Posterior vena cava (tissue), 2 donors: ENCODE measurements at places on chromosomes 16 and 17. TPM values are rescaled to one million over a fixed set of nuclear protein-coding genes. Genes with fewer than 3 reads are reported as not detected.

GRCh38 chr17:44416558-44417289, 27.3 kb upstream of the ITGA2B start:
- DNase-seq: no peak

- no peak for DNase-seq
These were observed 23.0 kb upstream of the TNS4 start for GRCh38 chr17:40524243-40524965.

DNA sequence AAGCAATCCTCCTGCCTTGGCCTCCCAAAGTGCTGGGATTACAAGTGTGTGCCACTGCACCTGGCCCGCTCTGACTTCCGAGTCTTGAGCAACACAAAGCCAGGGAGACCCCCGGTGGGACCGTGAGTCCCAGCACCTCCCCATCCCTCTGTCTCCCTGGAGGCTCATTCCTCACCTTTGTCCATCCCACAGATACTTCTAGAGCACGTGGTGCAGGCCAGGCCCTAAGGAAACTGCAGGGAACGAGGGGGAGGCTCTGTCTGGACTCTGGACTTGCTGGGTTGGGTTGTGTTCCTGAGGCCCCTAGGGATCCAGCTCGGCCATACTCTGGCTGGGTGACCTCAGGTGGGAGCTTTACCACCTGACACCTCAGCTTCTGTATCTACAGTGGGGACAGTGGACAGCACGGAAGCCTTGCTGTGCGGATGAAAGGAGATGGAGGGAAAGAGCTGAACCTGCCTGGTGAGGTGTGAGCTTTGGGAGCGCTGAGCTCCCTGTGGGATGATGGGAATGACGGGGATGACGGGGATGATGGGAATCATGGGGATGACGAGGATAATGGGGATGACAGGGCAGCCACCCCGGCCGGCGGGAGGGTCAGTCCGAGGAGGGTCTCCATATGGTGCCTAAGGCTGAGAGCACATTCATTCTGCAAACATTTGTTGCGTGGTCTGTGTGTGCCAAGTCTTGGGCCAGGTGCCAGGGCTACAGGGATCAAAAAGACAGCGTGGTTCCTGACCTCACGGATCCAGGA, 26.6 kb downstream of the C16orf74 start:
- no peak for DNase-seq

GRCh38 chr16:83648347-83648746, 159.4 kb upstream of the HSBP1 start:
- DNase-seq: no peak

GRCh38 chr17:69066482-69066881, 5.8 kb upstream of the ABCA9 start:
- no peak for DNase-seq

DNA sequence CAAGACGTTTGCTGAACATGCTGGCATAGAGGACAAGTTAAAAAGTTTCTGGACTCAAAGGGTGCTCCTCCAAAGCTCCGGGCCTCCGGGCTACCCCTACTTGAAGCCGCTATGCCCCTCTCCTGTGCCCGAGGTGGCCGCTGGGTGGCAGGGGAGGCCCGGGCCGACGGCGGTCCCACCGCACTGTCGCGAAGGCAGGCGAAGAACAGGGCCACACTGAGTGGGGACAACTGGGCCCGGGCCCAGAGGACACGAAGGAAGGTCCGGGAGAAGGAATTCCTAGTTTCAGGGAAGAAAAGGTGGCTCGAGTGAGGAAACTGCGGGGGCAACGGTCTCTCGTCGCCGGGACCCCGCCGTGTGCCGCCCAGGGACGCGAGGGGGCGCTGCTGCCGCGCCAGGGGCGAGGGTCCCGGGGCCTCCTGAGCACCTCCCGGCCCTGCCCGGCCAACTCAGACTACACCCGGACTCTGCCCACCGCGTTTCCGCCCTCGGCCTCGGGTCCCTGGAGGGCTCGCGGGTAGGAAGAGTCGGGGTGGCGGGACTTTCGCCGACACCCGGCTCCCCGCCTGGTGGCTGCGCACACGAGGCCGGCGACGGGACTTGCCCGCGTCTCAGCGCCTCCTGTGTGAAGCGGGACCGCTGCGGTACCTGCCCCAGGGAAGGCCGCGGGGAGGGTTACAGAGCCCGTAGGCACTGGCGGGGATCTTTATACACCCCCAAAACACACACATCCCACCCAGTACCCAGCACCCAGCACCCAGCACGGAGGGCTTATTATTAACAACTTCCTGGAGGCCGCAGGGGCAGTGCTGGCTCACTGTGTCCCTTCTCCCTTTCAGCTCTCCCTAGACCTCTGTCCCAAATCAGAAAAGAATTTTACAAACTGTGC, 772 bp upstream of the CHCT1 start:
- DNase-seq: peak; percentile 92

- peak; percentile 79 for DNase-seq
These were observed 1.8 kb downstream of the KIF1C start for GRCh38 chr17:4999430-5000093.

- no peak for DNase-seq
These were observed 5.1 kb upstream of the VPS4A start for GRCh38 chr16:69306031-69306430.

DNA sequence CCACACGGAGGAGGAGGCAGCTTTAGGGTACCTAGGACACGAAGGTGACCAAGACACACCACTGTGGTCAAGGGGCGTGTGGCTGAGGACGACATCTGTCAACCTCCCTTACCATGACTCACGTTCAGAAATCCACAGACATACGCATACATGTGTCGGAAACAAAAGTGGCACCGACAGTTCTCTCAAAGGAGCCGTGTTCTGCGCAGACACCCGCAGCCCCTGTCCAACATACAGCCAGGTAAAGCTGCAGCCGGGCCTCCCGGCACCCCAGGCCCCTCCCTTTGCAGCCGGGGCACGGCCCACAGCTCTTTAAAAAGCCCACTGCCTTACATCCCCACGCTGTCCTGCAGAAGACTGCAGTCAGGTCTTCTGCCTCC, 40.5 kb upstream of the KLHDC4 start:
- no peak for DNase-seq

GRCh38 chr17:78899361-78900260, 3.4 kb downstream of the CEP295NL start:
- no peak for DNase-seq

- DNase-seq: no peak
These were observed 62.9 kb upstream of the AMZ2 start for GRCh38 chr17:68184816-68185436.

DNA sequence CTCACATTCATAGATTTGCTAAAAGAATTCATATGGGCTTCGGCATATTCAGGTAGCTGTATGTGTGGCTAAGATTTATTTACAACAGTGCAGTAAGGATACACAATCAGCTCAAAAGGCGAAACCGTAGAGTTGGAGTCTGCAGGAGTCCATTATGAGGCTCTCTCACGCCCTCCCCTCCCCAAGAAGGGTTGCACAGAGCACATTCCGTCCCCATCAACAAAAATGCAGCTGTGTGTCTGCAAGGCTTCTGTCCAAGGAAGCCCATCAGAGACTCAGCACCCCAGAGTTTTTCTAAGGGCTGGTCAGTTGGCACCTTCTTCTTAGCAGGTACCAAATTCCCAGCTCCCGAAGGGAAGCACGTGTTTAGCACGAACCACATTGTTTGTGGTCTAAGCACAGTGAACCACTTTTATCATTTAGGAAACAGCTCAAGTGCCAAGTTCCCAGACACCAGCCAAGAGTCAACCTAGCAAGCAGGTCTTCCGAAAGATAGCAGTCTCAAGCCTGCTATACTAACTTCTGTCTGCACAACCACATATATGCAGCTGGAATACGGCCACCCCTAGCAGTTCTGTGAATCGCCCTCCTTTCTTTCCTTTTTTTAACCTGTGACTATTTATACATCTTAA, 28.5 kb upstream of the MEAK7 start:
- DNase-seq: no peak

DNA sequence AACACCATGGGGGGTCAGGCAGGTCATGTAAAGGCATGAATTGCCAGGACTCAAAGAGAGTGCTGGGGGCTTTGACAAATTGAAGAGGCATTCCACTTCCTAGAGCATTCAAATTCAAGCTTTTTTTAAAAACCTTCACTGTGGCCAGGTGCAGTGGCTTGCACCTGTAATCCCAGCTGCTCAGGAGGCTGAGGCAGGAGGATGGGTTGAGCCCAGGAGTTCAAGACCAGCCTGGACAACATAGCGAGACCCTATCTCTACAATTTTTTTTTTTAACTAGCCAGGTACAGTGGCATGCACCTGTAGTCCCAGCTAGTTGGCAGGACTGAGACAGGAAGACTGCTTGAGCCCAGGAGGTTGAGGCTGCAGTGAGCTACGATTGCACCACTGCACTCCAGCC, 17.2 kb downstream of the ABCC12 start:
- peak; percentile 26 for DNase-seq

DNA sequence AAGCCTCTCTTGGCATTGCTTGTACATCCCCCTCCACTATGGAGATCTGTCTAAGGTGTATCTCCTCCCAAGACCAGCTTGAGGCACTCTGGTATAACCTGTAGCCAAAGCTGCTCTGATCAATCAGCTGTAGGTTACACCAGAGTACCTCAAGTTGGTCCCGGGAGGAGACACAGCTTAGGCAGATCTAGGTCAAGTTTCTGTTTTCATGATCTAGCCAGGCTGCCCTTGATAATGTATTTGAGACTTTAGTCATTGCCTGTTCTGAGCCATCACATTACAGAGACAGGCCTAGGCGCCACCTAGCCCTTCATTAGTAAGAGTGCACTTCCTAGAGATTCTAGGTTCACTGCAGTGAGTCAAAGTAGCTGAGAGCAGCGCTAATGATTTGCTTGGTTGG, 31.4 kb downstream of the ASGR1 start:
- DNase-seq: peak; percentile 38

- peak; percentile 50 for DNase-seq
These were observed 194.1 kb upstream of the GSE1 start for GRCh38 chr16:85418978-85419491.

- no peak for DNase-seq
These were observed 87.4 kb downstream of the RAP1GAP2 start for GRCh38 chr17:2883544-2884213.

- peak; percentile 88 for DNase-seq
These were observed 652 bp upstream of the SLC25A19 start for GRCh38 chr17:75289832-75290337.

- no peak for DNase-seq
These were observed 1.0 kb upstream of the ATP2C2 start for GRCh38 chr16:84367297-84367680.

DNA sequence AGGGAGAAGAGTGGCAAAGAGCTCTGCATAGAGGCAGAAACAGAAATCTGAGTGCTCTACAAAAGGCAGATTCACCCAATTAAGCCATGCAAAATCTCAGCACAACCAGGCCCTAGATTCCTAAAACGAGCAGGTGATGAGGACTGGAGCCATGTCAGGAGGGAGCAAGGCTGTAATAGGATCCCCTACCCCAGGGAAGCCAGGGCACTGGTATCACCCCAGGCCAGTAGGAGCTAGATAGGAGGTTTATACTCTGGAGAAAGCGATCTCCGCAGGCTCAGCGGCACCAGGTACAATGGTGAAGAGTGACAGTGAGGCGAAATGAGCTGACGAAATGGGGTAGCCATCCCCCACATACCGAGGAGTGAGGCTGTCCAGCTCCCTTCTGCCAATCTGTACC, 171.5 kb downstream of the PARN start:
- DNase-seq: no peak

DNA sequence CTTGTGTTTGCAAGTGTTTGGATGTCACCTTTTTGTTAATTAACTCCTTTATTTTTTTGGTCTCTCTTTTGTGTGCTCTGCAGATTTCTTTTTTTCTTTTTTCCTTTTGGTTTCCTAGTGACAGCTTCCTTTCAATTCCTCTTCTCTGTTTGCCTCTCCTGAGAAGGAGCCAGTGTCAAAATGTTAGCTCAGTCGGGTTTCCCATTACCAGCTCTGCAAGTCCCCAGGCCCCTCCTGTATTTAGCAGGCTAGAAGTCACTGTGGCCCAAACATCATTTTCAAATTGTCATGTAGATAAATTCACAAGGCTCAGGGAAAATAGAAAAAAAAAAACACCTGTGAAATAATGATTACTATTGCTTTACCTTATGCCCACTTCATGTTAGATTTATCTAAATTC, 1621.6 kb downstream of the CDH8 start:
- no peak for DNase-seq

- no peak for DNase-seq
These were observed 336.2 kb downstream of the XYLT1 start for GRCh38 chr16:17134586-17134985.

DNA sequence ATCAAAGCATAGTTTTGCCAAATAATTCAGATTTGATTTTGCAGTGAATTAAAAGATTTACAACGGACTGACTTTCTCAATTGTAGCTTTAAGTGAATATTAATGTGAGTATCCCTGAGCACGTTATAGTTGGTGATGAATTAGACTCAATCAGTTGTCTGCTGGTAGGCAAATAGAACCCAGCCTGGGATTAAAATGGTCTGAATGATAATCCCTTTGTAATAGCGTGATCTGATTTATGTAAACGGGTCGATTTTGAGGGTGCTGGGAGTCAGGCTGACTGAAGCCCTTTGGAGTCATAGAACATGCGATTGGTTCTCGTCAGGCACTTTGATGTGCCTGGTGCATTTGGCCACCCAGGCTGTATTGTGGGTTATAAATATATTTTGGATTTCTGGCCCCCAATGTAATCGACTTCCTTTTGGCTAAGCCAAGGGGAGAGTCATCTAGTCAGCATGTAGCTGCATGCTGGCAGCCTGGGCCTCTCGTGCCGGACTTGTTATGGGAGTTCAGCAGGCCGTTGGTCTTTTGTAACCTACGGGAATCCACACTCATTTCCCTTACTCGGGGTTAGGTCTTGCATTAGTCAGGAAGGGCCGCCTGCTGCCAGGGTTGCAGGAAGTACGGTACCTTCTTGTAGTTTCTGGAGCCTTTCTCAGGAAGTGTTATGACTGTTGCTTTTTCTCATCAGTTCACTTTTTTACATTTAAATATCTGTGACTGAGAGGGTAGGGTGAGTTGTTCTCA, 5.4 kb downstream of the PGS1 start:
- peak; percentile 98 for DNase-seq

- DNase-seq: no peak
These were observed 312.5 kb downstream of the MAF start for GRCh38 chr16:79288066-79288465.

The MED1 gene
- total RNA-seq: 26.4 TPM

The CD300LG gene
- 3.5 TPM for total RNA-seq

The ST6GALNAC2 gene
- total RNA-seq: 3.1 TPM

The KRTAP17-1 gene
- not detected for total RNA-seq

The SULT1A1 gene
- 16.7 TPM for total RNA-seq

The CCDC78 gene
- total RNA-seq: 0.52 TPM
